GM23338 (cell line): ENCODE measurements at places on chromosomes 12 and 14. TPM values are rescaled to one million over a fixed set of nuclear protein-coding genes. Genes with fewer than 3 reads are reported as not detected.

CYP46A1 gene
- total RNA-seq = 0.47 and 0.59 TPM in 2 replicates

TMEM263 gene
- total RNA-seq = 9.3 and 10.4 TPM in 2 replicates

TMCC3 gene
- total RNA-seq = 2.4 and 3.6 TPM in 2 replicates

HOXC10 gene
- total RNA-seq = not detected in 2 replicates

DERA gene
- 20.4 and 29.6 TPM in 2 replicates for total RNA-seq

RNF212B gene
- not detected in 2 replicates for total RNA-seq

MORN3 gene
- 0.14 and 0.47 TPM in 2 replicates for total RNA-seq

CLEC14A gene
- total RNA-seq = not detected in 2 replicates

ZNF705A gene
- total RNA-seq = not detected in 2 replicates

C14orf180 gene
- total RNA-seq = not detected in 2 replicates

KRT71 gene
- not detected in 2 replicates for total RNA-seq

DAO gene
- not detected in 2 replicates for total RNA-seq

ORMDL2 gene
- 12.4 and 18.0 TPM in 2 replicates for total RNA-seq

CCDC184 gene
- 2.8 and 3.7 TPM in 2 replicates for total RNA-seq

MUCL1 gene
- not detected in 2 replicates for total RNA-seq

SLCO1B1 gene
- total RNA-seq = 0.24 TPM in 1 of 2 replicates, not detected in the other

HOXC11 gene
- not detected in 2 replicates for total RNA-seq

GPRC5A gene
- total RNA-seq = 0.38 and 1.0 TPM in 2 replicates

GUCY2C gene
- 1.9 and 3.1 TPM in 2 replicates for total RNA-seq

SERPINA1 gene
- not detected in 2 replicates for total RNA-seq

DHRS1 gene
- 15.4 and 22.7 TPM in 2 replicates for total RNA-seq

CMTM5 gene
- total RNA-seq = 0.24 and 0.27 TPM in 2 replicates

KCNJ8 gene
- 0.87 and 2.3 TPM in 2 replicates for total RNA-seq

CCDC38 gene
- total RNA-seq = not detected in 2 replicates

CMA1 gene
- not detected in 2 replicates for total RNA-seq

VWF gene
- total RNA-seq = 0.31 and 0.56 TPM in 2 replicates

LMO3 gene
- 15.1 and 15.2 TPM in 2 replicates for total RNA-seq

KCNMB4 gene
- total RNA-seq = 14.7 and 18.0 TPM in 2 replicates

VRTN gene
- 129 and 143 TPM in 2 replicates for total RNA-seq

CLEC4A gene
- 3.8 TPM in 1 of 2 replicates, not detected in the other for total RNA-seq

ANKS1B gene
- total RNA-seq = 5.8 and 18.6 TPM in 2 replicates

CLEC1B gene
- total RNA-seq = not detected in 2 replicates
